ENCODE measurements at places on chromosomes 4 and X.
A peak's percentile ranks its signal among the peaks of the same experiment; 100 is the strongest.

GRCh38 chrX:10828640-10829039 lies 208.3 kb upstream of the MID1 start:
- DNase-seq = no peak

DNA sequence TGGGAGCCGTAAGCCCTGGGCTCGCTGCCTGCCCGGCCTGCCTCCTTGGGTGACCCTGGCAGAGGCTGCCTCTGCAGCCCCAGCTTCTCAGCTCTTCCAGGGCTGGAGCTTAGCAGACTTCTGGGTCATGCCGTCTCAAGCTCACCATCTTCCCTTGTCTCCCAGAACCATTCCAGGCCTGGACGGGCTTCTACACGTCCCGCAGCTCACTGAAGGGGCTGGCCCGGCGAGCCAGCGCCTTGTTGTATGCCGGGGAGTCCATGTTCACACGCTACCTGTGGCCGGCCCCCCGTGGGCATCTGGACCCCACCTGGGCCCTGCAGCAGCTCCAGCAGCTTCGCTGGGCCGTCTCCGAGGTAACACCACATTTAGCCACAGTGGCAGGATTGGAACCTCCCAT lies 22.0 kb downstream of the MAN2B2 start:
- no peak for DNase-seq

GRCh38 chr4:118280501-118281218 lies 72.1 kb downstream of the PRSS12 start:
- no peak for DNase-seq

- DNase-seq = peak; percentile 46
These were observed 115.6 kb downstream of the DHRSX start for GRCh38 chrX:2385224-2385623.

DNA sequence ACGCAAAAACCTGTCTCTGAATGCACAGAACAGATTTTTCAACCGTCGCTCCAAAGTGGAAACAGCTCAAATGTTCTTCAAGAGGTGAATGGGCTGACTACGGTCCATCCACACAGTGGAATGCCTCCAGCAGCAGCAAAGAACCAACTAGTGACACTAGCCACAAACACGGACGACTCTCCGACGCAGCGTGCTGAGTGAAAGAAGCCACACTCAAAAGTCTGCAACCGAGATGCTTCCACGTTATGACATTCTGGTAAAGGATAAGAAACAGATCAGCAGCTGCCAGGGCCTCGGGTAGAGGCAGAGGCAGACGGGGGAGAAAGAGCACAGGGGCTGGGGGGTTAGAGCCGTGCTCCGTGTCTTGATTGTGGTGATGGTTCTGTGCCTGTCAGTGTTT lies 125.2 kb downstream of the AFAP1 start:
- DNase-seq = no peak

DNA sequence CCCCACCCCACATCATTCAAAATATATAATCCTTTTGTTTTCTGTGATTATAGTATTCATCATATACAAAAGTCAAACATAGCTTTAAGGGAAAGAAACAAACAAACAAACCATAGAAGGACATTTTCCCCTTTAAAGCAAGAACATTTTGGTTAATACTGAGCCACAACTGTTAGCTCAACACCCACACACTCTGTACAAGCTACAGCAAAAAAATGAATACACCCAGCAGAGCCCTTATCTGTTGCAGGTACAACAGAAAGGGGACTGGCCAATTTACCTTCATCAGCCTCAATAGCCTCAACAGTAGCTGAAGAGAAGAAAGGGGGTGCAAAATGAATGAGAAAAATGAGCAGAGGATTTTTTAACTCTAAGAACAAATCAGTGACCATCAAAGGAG lies 318.4 kb downstream of the PPP3CA start:
- no peak for DNase-seq

GRCh38 chrX:151176231-151176750 lies at the start of gene GPR50:
GPR50 (plus strand) TSS chrX:151176584; CDS start chrX:151176722, 138 bp downstream.
- no peak for DNase-seq

DNA sequence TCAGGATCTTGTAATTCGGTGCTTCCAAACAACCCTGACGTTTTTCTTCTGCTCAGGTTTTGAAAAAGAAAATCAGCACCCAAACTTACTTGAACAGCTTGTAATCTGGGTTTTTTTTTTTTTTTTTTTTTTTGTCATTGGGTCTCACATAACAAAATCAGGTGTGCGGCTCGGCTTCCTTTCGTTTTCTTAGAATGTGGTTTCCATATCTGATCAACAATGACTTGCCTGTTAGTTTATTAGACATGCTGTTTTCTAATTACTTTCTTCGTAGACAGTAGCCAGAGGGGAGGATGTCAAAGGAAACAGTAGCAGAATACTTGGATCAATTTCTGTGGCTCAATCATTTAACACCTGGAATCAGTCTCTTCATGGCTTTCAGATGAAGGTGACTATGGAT lies 890 bp upstream of the FREM3 start:
- no peak for DNase-seq

DNA sequence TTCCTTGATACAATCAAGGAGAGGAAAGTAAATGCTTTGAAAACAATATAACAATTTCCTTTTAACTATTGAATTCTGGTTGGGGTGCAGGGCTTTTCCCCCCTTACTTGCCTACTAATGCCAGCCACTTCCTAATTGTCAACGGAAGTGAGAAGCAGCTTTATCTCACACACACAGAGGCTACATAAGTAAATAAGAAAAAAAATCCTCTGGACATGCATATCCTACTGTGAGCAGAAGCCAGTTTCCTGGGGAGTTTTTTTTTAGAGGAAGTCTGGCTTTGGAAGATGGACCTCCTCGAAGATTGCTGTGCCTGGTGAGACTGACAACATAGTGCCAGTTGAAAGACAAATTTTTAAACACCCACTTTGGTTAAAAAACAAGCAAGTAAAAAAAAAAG lies 180.6 kb downstream of the OPHN1 start:
- no peak for DNase-seq

DNA sequence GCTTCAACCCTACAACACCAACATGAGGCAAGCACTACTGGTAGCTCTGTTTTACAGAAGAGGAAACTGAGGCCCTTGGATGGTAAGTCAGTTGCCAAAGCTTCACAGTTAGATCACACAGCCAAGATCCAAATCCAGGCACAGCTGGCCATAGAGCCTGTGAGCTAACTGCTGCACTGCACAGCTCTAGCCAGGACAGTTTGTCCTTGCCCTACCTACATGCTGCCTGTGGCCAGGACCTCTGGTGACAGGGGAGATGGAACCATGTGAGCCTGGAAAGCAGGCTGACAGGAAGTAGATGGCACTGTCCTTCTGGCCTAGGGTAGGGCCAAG lies 257.8 kb downstream of the FBXW7 start:
- DNase-seq = no peak

DNA sequence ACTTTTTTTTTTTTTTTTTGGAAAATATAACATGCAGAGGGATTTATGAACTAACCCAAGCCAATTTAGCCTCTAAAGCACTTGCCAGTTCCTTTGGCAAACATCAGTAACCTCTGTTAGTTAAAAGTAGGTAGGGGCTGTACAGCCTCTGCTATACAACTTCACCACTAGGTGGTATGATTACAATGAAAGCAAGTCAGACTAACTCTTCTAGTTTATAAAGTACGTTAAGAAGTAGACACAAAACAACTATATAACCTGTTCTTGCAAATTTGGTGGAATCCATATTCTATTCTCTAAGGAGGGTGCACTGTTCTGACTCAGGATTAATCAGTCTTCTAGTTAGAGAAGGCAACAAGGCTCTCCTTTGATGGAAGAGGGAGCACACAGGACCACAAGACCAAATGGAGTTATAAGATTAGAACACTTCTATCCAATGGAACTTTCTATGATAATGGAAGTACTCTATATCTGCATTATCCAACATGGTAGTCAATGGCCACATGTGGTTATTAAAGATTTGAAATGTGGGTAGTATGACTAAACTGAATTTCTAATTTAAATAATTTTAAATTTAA lies 12.8 kb downstream of the AIMP1 start:
- no peak for DNase-seq

GRCh38 chr4:6055436-6055835 lies 37.2 kb upstream of the C4orf50 start:
- DNase-seq = no peak

GRCh38 chr4:182093935-182094334 lies 149.3 kb upstream of the TENM3 start:
- DNase-seq = no peak

GRCh38 chrX:153900831-153901752 lies 3.4 kb upstream of the AVPR2 start:
- DNase-seq = peak; percentile 55

DNA sequence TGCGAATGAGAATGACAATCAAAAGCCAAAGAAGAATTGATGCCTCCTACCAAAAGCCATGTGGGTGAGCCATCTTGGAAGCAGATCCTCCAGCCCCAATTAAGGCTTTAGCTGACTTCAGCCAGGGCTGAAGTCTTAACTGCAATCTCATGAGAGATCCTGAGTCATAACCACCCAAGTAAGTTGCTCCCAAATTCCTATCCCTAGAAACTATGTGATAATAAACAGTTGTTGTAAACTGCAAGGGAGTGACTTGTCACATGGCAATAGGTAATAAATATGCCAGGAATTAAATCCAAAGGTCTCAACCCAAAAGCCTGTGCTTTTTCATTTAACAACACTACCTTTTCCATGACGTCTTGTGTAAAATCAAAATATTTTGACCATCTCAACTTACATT lies 154.2 kb upstream of the TBL1X start:
- DNase-seq = no peak

DNA sequence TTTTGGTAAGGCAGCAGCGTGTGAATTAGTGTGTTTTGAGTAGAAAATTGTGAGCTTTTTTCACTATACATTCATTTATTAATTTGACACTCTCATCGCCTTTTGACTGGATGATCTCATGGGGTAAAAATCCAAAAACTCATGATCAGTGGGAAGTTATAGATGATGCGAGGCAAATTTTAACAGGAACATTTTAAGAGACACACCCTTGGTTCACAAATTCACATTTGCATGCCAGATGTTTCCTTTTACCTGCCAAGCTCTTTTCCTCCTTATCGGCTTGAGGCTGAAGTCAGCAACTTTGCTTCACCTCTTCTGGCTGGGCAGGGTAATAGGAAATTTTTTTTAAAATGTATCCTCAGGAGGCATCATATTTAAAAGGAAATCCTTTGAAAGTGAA lies 318.0 kb upstream of the HS3ST1 start:
- DNase-seq = no peak

DNA sequence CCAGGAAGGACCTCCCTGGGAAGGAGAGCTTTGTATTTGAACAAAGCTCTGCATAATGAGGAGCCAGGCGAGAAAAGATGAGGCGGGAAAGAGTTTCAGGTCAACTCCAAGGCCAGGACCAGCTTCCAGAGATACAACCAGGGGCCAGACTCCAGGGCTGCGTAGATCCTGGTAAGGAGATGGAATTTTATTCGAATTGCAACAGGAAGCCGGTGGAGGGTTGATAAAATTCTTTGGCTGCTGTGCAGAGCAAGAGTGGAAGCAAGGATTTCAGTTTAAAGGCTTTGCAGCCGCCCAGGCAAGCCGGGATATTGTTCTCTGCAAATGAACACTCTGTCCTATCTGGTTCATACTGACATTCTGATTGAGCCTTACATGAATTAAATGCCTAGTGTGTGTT lies 40.2 kb upstream of the CBR4 start:
- DNase-seq = no peak

DNA sequence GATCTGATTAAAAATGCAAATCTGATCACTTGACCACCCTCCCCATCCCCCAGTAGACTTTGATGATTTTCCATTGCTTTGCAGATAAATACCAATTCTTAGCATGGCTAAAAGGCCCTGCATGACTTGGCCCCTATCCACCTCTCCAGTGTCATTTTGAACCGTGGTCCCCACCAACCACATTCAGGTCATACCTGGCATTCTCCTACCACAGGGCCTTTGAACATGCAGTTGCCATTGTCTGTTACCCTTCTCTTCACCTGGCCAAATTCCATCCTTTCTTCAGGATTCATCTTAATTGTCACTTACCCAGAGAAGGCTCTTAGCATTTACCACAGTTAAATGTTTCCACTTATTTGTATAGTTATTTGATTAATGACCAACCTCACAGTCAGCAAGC lies 36.9 kb upstream of the RELL1 start:
- no peak for DNase-seq

GRCh38 chr4:40502220-40502619 lies 127.4 kb downstream of the RBM47 start:
- DNase-seq = no peak

GRCh38 chr4:169571435-169571834 lies 40.9 kb downstream of the NEK1 start:
- no peak for DNase-seq

- no peak for DNase-seq
These were observed 327.8 kb downstream of the CAMK2D start for GRCh38 chr4:113433536-113434246.

- DNase-seq = no peak
These were observed 80.1 kb upstream of the MAML3 start for GRCh38 chr4:140233791-140234696.

- no peak for DNase-seq
These were observed 573.6 kb downstream of the PPP4R3C start for GRCh38 chrX:26889574-26889973.

DNA sequence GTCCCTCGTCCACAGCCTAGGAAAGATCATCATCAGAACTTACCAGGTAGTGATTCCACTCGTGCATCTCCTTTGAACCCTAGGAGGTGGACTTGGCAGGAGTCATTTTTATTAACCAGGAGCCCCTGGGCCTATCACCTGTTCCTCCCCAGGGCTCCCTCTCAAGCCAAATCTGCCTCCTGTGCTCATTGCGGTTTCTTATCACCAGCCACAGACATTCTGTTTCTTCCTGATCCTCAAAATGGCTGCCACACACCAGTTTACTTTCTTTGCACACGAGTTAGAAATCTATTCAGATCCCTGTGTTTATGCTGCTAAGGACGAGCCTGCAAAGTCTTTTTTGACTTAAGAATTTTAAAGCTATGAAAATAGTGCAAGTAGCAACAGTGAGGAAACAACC lies 354.5 kb upstream of the BOD1L1 start:
- no peak for DNase-seq

DNA sequence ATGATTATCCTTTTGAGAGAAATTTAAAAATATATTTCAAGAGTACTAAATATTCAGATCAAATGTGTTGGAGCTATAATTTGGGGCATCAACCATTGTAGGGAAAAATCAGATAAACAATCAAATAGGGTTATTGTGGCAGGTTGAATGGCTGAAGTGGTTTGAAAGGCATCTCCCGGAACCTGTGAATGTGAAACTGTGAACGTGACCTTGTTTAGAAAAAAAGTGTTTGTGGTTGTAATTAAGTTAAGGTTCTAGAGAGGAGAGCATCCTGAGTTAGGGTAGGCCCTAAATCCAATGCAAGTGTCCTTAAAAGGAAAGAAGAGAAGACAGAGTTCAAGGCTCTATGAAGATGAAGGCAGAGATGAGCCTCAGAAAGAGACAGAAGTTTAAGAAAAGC lies 37.4 kb downstream of the ADGRA3 start:
- no peak for DNase-seq

DNA sequence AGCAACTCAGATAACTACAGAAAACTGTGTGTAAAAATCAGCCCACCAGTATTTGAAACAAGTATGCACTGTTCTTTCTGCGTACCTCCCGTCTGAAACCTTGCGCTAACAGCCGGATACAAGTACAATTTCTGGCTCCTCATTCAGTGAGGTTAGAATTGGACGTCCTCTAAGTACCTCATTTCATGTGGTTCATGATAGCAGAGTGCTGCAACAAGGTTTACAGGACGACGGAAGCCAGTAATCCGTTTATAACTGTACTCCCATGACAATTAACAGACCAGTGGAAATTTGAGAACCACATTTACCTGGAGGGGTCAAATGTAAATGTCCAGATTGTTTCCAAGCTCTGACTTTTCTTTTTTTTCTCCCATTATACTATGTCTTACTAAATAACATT lies 52.9 kb upstream of the TENM3 start:
- no peak for DNase-seq

- no peak for DNase-seq
These were observed 1.2 kb upstream of the FGFBP2 start for GRCh38 chr4:15964159-15964558.

Data from AG04449 (cell line).